Brain microvascular endothelial cell (primary cell): ENCODE measurements at places on chromosomes 4 and X.

- DNase-seq = peak; percentile 33
These were observed 370.3 kb upstream of the SMIM31 start for GRCh38 chr4:164383358-164384220.

GRCh38 chr4:189845145-189845846 lies 95.4 kb upstream of the FRG1 start:
- DNase-seq = no peak

DNA sequence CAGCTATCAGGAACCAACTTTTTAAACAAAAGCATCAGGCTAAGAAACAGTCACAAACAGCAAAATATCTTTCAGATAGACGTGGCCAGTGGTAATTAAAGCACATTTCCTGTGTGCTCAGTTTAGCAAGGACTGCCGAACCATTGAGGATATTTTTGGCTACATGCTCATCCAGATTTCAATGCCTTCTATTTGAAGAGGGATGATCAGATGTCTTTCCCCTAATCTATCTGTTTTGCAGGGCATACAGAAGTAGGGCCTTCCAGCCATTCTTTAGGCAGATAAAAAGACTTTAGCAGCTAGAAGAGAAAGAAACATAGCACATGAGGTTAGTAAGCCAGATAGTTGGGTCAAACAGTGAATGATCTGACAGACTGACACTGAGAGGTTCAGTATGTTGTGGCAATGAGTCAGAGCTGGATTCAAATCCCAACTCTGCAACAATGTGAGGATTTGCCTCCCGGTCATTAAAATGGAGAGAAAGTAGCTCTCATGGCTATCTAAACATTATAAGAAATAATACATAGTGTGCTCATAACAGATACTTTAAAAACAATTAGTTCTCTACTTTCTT lies 100.0 kb upstream of the PRKG2 start:
- DNase-seq = peak; percentile 40

DNA sequence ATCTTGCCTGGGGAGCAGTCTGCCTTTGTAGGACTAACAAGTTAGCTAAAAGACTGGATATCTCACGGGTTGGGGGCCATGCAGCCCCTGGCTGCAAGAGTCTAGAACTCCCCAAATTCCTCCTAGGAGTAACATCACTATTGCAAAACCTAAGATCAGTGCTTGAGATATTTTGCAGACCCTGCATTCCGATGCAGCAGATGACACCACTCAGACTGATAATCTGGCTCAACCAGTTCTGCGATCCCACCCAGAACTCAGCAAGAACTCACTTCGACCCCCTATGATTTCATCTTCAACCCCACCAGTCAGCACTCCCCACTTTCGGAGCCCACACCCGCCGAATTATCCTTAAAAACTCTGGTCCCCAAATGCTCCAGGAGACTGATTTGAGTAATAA lies 834.0 kb downstream of the C4orf33 start:
- DNase-seq = no peak

GRCh38 chrX:1883772-1884171 lies 268.9 kb downstream of the ASMT start:
- DNase-seq = no peak

- DNase-seq = no peak
These were observed 4.2 kb upstream of the PKD2 start for GRCh38 chr4:88003261-88003660.

DNA sequence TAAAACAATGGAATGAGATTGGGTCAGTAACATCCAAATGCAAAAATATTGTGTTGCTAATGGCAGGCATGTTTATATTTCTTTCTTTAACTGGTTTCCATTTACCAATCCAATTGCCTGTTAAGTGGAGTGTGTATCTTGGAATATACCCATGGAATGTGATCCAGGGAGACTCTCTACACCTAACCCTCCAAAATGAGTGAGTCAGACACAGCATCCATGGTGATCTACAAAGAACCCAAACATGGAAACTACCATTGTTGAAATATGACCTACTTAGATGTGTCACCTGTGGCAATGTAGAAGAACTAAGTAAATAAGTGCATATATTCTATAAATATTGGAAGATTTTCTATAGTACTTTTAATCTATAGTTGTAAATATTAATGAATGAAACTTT lies 110.3 kb downstream of the AREG start:
- DNase-seq = peak; percentile 21

GRCh38 chr4:182716192-182716591 lies 201.0 kb downstream of the DCTD start:
- no peak for DNase-seq

GRCh38 chrX:25015486-25016360 lies at the start of gene ARX:
Gene ARX (minus strand): TSS chrX:25015965. CDS start chrX:25015737, 228 bp downstream.
- no peak for DNase-seq

GRCh38 chr4:98794565-98795205 lies 134.2 kb downstream of the EIF4E start:
- peak; percentile 75 for DNase-seq

DNA sequence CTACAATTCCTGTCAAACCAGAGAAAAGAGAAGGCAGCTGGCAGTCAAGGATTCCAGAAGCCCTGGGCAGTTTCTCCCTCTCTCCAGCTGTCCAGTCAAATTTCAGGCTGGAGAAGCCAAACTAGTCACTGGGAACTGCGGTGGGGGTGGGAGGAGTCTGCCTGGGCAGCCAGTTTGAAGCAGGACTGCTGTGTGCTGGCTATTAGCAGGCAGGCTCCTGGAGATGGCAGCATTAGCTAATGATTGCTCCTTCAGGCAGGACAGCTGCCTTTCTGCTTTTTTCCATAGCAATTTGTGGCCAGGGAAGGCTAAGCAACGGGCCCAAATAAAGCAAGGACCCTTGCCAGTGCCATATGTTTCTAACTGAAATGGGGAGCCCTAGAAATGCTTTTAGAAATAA lies 44.7 kb upstream of the FGF13 start:
- DNase-seq = peak; percentile 2

DNA sequence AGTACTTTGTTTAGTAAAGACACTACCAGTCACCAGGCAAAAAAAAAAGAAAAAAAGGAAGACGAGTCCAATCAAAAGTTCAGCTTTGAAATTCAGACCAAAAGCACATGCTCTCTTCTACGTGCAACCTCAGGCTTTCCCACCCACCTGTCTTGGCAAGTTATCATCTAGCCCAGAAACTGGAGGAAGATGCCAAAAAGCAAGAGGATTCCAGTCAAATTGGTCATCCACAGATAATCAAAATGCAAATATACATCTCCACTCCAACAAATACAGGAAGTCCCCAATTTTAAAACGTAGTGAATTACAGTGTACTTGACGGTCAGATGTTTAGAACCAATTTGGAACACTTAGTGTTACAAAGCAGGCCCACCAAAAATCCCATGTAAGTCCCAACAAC lies 96.5 kb downstream of the PALLD start:
- DNase-seq = no peak

- no peak for DNase-seq
These were observed 58.0 kb downstream of the XAGE2 start for GRCh38 chrX:52426810-52427209.

DNA sequence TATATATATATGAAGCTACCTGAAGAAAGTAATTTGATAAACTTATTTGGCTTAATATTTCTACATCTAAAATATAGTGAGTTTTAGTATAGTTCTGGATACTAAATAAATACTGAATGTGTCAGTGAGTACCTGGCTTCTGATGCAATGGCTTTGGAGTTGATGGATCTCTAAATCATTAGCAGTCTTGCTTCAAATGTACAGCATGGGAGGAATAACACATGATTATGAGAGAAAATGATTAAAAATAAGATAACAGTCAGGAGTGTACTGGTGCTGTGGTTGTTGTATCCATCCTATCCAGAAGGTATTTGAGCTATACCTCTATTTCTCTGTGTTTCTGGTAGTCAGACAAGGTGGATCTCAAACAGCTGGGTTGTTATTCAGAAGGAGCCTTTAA lies 641.3 kb downstream of the TRAM1L1 start:
- no peak for DNase-seq

- no peak for DNase-seq
These were observed 57.9 kb upstream of the HPF1 start for GRCh38 chr4:169815606-169816005.

GRCh38 chrX:153853180-153853901 lies 23.0 kb upstream of the PDZD4 start:
- DNase-seq = no peak

GRCh38 chrX:103477496-103477895 lies 41.8 kb downstream of the RAB40A start:
- DNase-seq = no peak

- DNase-seq = no peak
These were observed 715.9 kb downstream of the TECRL start for GRCh38 chr4:63693321-63693720.

- peak; percentile 90 for DNase-seq
These were observed at the start of gene PHF8 for GRCh38 chrX:54044126-54044876. Gene PHF8 (minus strand): TSS chrX:54044473. CDS start chrX:54042728, 1,745 bp downstream.

GRCh38 chr4:22430626-22431025 lies 85.2 kb downstream of the ADGRA3 start:
- DNase-seq = no peak

DNA sequence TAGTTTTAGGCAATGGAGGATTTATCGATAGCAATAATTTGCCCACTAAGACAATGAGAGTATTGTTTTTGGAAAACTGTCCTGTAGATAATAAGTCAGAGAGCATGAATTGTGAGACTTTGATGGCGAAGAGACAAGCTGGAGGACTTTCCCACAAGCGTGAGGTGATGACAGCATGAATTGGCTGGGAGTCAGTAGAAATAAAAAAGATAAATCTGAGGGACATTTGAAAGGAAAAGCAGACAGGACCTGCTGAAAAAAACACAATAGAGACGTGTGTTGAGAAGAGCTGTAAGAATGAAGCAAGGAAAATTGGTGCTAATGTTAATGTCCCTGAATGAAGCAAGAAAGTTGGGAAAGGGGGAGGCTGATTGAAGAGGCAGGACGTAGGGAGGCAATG lies 233.5 kb downstream of the DCTD start:
- DNase-seq = no peak

- no peak for DNase-seq
These were observed 227.7 kb upstream of the GPRIN3 start for GRCh38 chr4:89535251-89535650.

DNA sequence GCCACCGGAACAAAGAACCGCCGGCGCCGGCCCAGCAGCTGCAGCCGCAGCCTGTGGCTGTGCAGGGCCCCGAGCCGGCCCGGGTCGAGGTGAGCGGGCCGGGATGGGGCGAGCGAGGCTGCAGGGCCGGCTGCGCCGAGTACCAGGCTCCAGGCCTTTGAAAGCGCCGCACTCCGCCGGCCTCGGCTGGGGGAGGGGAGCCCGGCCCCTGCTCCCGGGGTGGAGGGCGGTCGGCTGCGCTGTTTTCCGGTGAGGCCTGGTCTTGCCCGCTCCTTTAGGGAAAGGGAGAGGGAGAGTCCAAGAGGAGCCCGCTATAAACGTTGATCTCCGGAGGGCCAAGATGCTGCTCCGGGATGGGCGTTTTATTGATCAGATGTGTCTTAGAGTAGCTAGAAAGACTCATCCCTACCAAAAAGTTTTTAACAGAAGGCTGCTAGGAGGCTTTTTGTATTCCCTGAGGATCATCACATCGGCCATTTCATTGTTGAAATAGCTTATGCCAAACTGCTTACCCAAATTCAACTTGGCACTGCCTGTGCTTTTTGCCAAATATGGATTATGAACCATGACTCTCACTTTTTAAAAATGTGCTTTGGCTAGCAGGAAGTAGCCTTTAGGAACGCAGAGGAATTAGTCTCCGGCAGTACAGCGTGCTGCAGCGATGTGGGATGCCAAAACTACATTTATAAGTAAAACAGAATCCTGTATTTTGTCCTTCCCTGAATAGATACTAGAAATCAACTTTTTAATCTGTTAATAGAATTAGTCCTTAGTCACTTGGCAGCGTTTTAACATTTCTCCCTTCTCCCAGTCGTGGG lies 760 bp downstream of the TMEM165 start:
- DNase-seq = no peak

- no peak for DNase-seq
These were observed 50.6 kb downstream of the VGLL1 start for GRCh38 chrX:136582624-136583023.

GRCh38 chr4:42786350-42787078 lies 106.0 kb upstream of the GRXCR1 start:
- DNase-seq = no peak

GRCh38 chr4:105227054-105227453 lies 80.4 kb downstream of the TET2 start:
- no peak for DNase-seq

- DNase-seq = no peak
These were observed 81.9 kb downstream of the PJA1 start for GRCh38 chrX:69083361-69083760.

- DNase-seq = no peak
These were observed 6.5 kb upstream of the SMARCA1 start for GRCh38 chrX:129529685-129530281.

- DNase-seq = no peak
These were observed 58.0 kb downstream of the PPP3CA start for GRCh38 chr4:101289306-101289705.

- DNase-seq = no peak
These were observed 67.7 kb upstream of the PGRMC2 start for GRCh38 chr4:128355305-128355704.
